ENCODE measurements at places on chromosomes 5 and 9.

- no peak for DNase-seq
Measured at GRCh38 chr5:5421149-5421960, 1.1 kb upstream of the ICE1 start.

- no peak for DNase-seq
Measured at GRCh38 chr5:179240561-179240960, 104.7 kb downstream of the ADAMTS2 start.

DNA sequence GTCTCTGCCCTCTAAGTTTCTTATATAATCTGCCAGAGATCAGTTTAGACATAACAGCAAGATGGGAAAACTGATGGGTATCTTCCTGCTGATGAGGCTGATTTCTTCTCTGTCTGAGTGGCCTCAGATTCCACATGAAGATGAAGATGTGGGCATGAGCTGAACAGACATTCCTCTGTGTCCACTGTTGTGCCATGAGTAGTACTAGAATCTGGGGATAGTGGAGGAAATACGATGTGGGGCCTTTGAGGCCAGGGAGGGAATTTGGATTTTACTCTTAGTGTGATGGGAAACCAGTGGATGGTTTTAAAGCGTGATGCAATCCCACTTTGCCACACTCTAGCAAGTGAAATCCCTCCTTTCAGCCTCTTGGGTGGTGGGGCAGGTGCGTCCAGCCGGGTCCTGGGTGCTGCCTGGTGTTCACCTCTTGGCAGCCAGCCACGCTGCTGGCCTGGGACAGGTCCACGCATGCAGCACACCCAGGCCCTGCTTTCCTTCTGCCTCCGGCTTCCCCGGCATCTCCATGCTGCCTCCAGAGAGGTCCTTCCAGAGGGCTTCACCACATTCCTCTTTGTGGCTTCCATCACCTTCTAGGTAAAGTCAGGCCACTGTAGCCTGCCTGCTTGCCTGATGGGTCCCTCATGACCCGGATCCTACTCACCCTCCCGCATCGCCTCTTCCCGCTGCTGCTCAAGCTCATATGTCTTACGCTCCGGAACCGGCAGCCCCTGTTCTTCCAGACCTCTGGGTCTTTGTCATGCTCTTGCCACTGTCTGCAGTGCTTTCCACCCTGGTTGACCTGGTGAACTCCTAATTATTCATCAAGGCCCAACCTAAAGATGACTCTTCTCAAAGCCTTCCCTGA lies 28.1 kb upstream of the SH3PXD2B start:
- no peak for DNase-seq

- DNase-seq, result no peak
Measured at GRCh38 chr9:121720311-121721057, 69.0 kb downstream of the DAB2IP start.

DNA sequence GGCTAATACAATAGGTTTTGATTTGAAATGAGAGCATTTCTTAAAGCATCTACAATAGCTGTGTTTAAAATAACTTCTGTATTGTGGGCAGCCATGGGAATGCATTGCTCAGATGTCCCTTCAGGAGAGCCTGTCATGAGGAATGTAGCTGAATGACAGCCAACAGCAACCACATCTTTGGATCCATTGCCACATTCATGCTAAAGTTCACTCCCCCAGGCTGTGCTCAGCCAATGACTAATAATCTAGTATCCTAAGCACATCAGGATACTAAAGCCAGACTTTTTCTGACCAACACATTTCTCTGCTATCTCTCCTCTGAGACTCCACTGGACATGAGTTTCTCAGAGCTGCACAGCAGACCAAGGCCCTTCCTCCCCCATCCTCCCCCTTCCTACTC lies 45.5 kb downstream of the HTR1A start:
- DNase-seq, result no peak

- no peak for DNase-seq
Measured at GRCh38 chr5:79990205-79990597, 861 bp downstream of the MTX3 start.

DNA sequence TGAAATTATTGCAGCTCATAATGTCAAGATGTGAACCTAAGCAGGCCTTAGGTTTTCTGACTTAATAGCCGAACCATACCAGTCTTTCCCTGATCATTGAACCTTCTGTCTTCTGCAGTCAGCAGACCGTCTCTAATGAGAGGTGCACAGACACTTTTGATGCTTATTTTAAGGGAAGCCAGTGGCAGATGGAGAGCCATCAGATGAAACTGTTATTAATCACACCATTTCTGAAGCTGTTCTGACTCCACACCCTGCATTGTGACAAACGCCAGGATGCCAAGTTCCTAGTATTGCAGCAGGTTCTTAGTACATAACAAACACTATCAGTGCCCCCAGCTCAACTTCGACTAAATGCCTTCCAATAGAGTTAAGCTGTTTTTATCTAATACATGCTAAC lies 43.0 kb downstream of the PIK3R1 start:
- no peak for DNase-seq

GRCh38 chr5:68734781-68735180 lies 359.0 kb upstream of the SLC30A5 start:
- DNase-seq, result no peak
